ENCODE measurements at places on chromosomes 5 and 9. TPM values are rescaled to one million over a fixed set of nuclear protein-coding genes. Genes with fewer than 3 reads are reported as not detected.
A peak's percentile ranks its signal among the peaks of the same experiment; 100 is the strongest.

GRCh38 chr5:171720086-171720485, 65.5 kb upstream of the SMIM23 start:
- DNase-seq = no peak

- DNase-seq = no peak
These were observed 483 bp upstream of the DAB2IP start for GRCh38 chr9:121651008-121651294.

- no peak for DNase-seq
These were observed 214.5 kb downstream of the CAAP1 start for GRCh38 chr9:26677965-26678706.

DNA sequence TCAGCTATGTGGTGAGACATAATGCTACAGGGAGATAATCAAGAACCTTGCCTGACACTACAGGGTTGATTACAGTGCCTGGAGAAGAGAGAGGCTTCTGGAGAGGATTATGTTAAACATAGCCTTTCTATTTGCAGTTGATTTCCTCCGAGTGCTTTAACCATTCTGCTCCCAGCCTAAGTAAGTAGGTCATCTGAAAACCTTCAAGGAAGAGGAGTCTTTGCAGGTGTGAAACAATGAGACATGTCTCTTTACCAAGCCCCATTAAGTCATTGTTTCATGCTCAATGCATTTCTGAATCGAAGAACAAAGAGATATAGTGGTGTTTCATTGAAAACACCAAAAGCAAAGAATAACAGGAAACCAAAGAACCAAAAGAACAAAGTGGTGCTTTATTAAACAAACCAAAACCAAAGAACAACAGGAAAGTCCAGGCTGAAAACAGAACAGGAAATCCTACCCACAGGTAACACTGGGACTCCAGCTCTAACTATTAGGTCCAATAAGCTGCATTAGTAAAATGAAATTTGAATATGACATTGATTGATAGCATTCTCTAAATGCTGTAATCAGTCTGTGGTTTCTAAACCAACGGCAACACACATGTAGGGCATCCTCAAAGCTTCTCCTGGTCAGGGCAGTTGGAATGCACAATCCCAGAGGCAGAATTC, 113.3 kb upstream of the SPATA31D4 start:
- DNase-seq = no peak

DNA sequence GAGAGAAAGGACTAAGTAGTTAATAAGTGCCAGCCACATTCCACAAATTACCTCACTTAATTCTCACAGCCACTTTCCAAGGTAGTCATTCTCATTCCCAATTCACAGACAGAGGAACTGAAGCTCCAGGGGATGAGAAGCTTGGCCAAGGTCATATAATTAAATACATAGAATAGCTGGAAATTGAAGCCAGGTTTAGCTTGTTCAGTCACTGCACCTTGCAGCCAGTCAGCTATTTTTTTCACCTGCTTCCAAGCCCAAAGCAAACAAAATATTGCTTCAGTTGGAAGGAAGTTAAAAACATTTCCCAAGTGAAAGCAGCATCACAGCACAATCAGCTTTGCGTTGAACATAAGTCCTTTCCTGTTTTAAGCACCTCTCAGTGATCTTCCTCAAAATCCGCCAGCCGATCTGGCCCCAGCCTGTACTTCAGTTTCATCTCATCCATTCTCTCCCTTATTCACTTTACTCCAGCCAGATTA, 4.8 kb downstream of the ALDH1A1 start:
- DNase-seq = no peak

DNA sequence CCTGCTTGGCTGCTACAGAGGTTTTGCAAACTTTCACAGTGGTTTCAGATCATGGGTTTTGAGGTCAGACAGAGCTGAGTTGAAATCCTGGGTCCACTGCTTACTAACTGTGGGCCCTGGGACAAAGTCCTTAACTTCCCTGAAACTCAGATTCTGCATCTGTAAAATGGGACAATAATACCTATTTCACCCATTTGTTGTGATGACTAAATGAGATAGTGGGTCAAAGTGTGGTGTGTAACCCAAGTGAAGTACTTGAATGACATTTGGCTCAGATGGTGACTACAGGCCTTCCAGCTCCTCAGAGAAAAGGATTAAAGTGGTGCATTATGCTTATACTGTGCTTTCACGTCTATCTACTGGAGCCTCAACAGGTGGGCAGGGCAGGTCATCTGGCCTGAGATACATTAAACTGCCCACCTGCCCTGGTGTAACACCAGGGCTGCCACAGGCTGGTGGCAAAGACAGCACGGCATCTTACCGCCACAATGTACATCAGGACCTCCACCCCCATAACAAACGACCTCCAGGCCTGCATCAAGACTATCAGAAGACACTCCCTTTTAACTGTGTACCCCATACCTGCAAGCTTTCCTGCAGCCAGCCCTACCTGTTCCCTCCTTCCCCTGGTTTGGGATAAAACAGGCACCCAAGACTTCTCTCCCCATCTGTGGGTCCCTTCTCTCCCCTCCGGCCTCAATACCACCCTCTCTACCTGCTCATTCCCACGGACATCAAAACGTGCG, 846 bp upstream of the TRAF1 start:
- DNase-seq = no peak

DNA sequence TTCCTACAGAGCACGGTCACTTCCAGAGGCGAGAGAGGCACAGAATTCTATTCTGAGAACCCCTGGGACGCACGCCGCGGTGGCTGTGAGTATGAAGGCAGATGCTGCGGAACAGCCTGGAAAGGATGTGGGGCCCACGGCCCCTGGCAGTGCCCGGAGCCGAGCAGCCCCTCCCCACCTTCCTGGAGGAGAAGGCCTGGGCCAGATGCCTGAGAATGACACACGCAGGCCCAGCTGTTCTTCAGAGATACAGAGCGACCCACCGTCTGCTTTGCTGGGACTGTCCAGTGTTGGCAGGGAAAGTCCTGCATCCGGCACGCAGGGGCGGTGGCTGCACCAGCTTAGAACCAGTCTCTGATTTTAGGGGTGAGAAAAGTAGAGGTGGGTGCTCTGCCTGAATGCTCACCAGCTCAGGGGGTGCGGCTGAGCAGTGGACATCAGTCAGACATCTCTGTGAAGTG, 116.7 kb upstream of the LPCAT1 start:
- no peak for DNase-seq

DNA sequence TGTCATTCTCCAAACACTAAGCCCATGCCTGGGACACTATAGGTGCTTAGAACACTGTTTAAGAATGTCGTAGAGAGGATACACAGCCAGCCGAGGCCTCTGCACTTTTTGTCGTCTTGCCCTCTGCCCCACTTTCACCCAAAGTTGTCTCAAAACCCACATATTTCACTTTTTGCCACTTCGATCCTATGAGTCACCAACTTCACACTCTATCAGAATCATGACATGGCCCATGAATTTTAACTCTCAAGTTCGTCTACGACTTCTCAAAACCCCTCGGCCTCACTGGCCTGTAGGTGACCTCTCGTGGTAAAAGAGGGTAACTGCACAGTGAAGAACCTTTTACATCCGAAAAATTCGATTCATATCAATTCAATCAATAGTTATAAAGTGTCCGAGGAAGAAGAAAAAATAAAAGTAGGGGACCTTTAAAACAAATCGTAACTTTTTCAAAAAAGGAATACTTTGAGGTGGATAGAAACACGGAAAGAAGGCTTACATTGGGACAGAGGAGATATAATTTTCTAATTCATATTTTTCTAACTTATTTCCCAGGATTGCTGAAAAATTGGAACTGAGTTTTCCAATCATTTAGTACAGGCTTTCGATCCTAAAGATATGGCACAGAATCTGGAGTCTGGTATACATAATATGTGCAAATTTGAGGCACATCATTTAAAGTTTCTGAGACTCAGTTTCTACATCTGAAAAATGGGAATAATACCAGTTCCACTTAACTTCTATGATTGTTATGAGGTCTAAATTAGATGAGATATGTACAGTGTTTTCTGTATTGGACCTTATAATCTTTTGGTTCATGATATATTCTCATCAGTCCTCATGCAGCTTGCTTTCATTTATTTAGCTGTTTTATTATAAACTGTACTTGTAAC, 122.6 kb downstream of the APBA1 start:
- DNase-seq = peak; percentile 78

DNA sequence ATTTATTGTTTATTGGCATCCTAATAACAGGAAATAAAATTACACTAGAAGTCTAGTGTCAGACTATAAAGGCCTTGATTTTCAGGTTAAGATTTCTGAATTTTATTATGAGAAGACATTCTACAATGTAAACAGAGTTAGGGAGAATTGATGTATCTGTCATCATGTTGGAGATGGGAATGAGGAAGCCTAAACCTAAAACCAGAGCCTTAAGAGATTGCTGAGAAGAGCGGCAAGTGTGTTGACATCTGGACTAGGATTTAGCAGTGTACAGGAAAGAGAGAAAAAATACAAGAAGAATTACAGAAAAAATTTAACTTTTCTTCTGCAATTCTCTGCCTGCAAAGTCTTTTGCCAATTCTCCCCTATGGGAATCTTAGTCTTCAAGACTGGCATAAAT, 525.5 kb downstream of the NR2F1-AS1 start:
- no peak for DNase-seq

DNA sequence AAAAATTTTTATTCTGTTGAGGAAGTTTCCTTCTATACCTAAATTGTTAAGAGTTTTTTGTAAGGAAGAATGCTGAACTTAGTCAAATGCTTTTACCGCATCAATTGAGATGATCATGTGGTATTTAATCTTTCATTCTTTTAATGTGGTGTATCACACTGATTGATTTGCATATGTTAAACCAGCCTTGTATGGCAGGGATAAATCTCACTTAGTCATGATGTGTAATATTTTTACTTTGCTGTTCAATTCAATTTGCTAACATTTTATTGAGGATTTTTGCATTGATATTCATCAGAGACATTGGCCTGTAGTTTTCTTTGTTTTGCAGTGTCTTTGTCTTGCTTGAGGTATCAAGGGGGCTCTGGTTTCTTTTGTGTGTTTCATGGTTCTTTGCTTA, 125.3 kb upstream of the MEF2C start:
- no peak for DNase-seq

GRCh38 chr5:766666-767431, 17.7 kb downstream of the ZDHHC11B start:
- DNase-seq = no peak

GRCh38 chr5:139394123-139394653, 716 bp downstream of the PROB1 start:
- peak; percentile 91 for DNase-seq

DNA sequence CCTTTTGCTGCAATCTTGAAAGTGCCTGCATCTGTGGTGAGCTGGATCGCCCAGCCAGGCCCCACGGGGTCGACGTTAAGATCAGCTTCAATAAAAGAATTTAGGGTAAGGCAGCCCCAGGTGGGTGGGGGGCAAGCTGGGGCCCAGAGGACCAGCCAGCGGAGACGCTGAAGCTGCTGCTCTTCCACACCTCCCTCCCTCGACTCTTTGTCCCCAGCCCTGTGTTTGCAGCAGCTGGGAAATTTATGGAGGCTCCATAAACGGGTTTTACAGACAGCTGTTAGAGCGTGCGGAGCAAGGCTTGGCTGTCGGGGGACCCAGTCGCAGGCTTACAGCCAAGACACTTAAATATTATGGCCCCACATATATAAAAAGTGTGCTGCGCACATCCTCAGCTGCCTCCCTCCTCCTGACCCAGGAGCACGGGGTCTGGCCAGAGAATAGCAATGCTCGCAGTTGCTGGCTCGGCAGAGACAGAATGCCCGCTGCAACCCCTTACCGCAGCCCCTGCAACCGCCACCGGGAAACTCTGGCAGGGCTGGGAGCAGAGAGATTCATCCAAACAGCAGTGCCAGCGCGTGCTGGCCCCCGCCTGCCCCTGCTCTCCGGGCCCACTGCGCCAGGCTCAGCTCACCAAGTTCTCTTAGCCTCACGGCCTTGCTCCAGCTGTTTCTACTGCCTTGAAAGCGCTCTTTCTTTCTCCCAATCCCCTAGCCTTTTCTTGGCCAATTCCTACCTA, 28.4 kb upstream of the MVB12B start:
- DNase-seq = peak; percentile 78

- peak; percentile 77 for DNase-seq
These were observed 13.5 kb upstream of the ANKRD18B start for GRCh38 chr9:33510262-33511183.

- DNase-seq = peak; percentile 76
These were observed 77.1 kb downstream of the SUSD1 start for GRCh38 chr9:112097712-112098688.

- no peak for DNase-seq
These were observed 22.6 kb downstream of the ACTL7A start for GRCh38 chr9:108884701-108885100.

GRCh38 chr5:148748702-148749392, 77.6 kb upstream of the ADRB2 start:
- peak; percentile 50 for DNase-seq

DNA sequence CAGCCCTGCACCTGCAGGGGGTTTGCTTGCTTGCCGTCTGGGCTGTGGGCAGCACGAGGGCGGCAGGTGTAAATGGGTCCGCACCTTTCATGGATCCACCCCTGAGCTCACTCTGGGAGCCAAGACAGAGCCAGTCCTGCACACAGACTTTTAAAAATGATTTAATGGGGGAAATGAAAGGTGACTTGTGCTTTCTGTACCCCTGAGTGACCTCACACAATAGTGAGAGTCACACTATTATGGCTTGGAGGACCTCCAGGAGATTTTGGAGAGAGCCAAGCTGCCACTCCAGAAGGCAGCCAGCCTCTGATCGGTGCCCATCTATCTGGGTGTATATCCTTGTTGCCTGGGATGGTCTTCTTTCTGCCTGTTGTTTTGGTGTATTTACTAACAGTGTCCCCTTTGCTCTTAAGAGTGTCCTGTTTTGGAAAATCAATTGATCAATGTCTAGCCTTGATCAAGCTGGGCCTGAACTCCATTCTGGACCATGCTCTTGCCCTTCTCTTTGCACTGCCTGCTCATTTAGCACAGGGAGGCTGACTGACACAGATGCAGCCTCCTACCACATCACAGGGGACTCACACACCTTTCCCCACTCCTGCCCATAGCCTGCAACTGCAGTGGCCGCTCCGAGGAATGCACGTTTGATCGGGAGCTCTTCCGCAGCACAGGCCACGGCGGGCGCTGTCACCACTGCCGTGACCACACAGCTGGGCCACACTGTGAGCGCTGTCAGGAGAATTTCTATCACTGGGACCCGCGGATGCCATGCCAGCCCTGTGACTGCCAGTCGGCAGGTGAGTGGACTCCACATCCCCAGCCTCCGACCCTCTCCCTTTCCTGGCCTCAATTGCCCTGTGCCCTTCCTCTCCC, 29.5 kb downstream of the LAMC3 start:
- DNase-seq = peak; percentile 58

GRCh38 chr5:170486371-170486770, 17.4 kb upstream of the KCNIP1 start:
- DNase-seq = no peak

The TAF11L13 gene
- total RNA-seq = not detected

The SLC25A2 gene
- 0.59 TPM for total RNA-seq

The KLHL9 gene
- total RNA-seq = 38.4 TPM

The LECT2 gene
- not detected for total RNA-seq

The BARHL1 gene
- not detected for total RNA-seq

The CSF1R gene
- 0.88 TPM for total RNA-seq

The BAAT gene
- total RNA-seq = under 0.01 TPM

The ZNF883 gene
- total RNA-seq = 7.2 TPM

The PDE6A gene
- under 0.01 TPM for total RNA-seq

The POC5 gene
- 10.9 TPM for total RNA-seq

The UBE2B gene
- total RNA-seq = 34.2 TPM
